Activated naive CD4-positive, alpha-beta T cell treated with anti-CD3 and anti-CD28 coated beads, Interleukin-2, amount 50 U/mL, for 72 hours (primary cell): ENCODE measurements at places on chromosomes 7 and 10.

- no peak for DNase-seq
Measured at GRCh38 chr10:22630234-22631174, 83.9 kb downstream of the PIP4K2A start.

GRCh38 chr7:102830197-102830596, 81.4 kb downstream of the FAM185A start:
- no peak for DNase-seq

DNA sequence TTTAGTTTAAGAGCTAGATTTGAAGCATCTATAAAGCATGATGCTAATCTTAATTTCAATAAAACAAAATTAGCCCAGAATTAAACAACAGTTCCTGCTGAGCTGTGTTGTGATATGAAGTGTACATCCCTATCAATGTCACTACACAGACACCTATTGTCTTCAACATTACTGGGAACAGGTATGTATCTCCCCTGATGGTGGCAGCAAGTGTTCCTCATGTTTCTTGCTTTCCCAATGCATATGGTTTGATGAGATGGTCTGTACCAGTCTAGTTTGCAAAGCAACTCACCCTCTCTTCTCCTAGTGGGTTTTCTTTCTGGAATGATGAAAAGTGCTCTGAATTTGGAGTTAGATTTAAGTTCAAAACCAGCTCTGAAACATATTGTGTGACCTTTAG, 38.1 kb downstream of the TSPAN12 start:
- DNase-seq, result no peak

DNA sequence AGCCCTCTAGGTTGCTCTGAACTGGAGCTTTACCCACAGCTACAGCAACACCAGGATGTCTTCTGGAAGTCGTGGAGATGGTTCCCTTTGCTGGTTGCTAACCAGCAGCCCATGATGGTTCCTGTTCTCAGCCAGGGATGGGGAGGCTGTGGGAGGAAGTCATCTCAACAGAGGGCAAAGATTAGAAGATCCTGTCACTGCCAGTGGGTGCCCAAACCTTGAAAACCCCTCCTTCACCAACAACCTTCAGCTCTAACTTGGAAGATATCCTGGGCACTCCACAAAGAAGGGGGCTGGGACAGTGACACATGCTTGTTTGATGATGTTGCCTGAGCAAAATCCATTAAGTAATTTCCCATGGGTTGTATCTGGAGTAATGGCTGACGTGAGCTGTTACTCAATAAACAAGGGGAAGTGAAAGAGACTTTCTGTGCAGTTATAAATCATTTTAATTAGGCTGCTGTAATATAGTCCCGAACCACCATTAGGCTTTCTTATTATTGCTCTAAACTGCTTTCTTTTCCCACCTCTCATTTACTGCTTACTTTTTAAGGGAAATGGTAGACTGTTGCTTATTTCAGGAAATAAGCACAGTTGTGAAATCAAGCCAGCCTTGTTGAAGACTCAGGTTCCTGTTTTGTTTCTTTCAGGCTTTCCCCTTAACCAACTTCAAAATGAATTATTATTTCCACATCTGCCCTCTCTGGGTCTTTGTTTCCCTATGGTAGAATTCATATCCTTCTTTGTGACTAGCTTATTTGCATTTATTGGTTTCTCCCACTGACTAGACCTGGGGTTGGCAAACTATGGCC, 124.8 kb downstream of the PPP1R17 start:
- DNase-seq, result no peak

DNA sequence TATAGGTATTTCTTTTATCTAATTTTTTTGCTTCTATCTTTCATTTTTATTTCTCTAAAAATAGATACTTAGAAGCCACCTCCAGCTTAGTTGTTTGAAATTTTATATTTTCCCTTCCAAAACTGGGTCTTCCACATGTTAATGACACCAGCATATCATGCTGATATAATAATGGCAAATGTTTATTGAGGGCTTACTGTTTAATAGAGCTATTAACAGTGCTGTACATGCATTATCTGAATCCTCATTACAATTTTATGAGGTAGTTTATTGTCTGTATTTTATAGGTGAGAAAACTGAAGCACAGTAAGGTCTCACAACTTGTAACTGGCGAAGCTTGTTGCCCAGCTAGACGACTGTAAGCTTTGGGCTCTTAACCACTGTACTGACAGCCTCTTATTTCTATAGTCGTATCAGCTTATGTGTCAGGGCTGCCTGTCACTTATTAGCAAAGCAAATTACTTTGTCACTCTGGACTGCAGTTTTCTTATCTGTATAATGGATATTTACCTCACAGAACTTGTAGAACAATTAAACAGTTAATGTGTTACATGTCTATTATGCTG, 51.2 kb downstream of the ANKIB1 start:
- no peak for DNase-seq

- no peak for DNase-seq
Measured at GRCh38 chr10:111199587-111199986, 122.8 kb downstream of the ADRA2A start.

GRCh38 chr10:112954974-112955581, 5.0 kb downstream of the TCF7L2 start:
- DNase-seq, result no peak
